Right ventricle myocardium inferior (tissue), 1 donor: ENCODE measurements at places on chromosomes 4 and X. TPM values are rescaled to one million over a fixed set of nuclear protein-coding genes. Genes with fewer than 3 reads are reported as not detected.

DNA sequence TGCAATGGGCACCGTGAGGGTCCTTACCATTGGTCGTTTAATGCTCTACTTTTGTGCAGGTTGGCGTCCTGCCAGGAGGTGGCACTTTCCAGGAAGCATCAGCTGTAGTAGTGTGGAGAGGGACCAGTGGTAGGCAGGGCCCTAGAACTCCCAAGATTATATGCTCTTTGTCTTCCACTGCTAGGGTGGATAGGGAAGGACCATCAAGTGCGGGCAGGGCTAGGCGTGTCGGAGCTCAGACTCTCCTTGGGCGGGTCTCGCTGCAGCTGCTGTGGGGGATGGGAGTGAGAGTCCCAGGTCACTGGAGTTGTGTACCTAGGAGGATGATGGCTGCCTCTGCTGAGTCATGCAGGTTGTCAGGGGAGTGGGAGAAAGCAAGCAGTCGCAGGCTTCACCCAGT, 134.7 kb downstream of the KLF8 start:
- no peak for DNase-seq

GRCh38 chr4:40192114-40193015, 4.5 kb upstream of the RHOH start:
- no peak for DNase-seq

DNA sequence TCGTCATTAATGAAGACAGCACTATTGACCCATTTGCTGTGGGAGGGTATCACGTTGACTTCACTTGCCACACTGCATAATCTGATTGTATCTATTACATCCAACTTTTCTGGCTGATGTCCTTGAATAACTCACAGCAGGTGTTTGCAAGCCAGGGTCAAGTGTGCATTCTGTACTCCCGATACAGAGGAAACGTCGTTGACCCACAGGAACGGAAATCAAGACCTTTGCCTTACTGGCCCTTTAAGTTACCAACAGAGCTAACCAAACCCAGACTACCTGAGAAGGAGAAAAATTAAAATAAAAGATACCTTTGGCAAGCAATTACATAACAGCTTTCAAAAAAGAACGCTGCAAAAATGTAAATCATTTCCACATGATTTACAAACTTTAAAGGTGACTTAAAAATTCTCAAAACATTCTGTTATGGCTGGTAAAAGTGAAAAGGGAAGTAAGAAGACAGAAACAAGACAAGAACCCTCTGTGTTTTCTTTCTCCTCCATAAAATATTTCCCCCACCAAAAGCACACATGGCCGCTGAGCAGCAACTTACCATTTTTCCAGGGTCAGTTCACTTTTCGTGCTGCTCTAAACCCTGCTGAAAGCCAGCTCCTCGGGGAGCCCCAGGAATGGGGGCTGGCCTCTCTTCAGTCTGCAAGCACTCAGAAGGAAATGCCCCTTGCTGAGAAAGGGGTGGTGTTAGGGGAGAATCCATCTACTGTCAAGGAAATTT, 6.5 kb upstream of the SHISA3 start:
- no peak for DNase-seq

DNA sequence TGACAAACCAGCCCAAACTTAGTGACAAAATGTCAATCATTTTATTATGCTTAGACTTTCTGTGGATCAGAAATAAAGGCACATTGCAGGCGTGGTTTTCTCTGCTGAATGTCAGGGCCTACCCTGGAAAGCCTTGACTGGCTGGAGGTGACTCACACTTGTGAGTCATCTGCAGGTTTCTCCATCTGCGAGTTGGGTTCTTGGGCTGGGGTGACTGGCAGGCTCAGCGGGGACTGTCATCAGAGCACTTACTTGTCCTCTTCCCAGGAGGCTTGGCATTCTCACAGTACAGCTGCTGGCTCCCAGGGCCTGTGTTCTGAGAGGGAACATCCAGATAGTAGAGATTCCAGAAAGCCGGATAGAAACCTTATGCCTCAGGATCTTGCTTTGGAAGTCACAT, 153.8 kb upstream of the AGA start:
- no peak for DNase-seq

Gene NUP62CL
- total RNA-seq = 0.51 TPM
